ENCODE measurements at places on chromosomes 2 and 18.
A peak's percentile ranks its signal among the peaks of the same experiment; 100 is the strongest.

- no peak for ATAC-seq
Observed at GRCh38 chr18:58755304-58756010, 84.2 kb downstream of the MALT1 start.

DNA sequence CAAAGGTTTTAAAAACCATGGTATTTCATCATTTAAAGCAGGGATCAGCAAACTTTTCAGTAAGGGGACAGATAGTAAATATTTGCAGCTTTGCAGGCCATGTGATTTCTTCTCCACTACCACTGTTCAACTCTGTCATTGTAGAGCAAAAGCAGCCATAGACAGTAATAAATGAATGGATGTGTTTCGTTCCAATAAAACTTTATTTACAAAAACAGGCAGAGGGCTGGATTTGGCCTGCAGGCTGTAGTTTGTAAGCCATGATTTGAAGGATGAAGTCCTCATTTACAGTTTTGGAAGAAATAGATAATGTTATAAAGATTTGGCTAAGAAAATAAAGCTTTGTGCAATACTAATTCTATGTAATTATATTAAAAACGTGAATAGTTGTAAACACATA, 1.8 kb downstream of the SERPINB12 start:
- ATAC-seq = no peak

- no peak for ATAC-seq
Observed at GRCh38 chr18:33761363-33761762, 183.3 kb downstream of the ASXL3 start.

- ATAC-seq = no peak
Observed at GRCh38 chr2:232053777-232054176, 92.3 kb downstream of the DIS3L2 start.

DNA sequence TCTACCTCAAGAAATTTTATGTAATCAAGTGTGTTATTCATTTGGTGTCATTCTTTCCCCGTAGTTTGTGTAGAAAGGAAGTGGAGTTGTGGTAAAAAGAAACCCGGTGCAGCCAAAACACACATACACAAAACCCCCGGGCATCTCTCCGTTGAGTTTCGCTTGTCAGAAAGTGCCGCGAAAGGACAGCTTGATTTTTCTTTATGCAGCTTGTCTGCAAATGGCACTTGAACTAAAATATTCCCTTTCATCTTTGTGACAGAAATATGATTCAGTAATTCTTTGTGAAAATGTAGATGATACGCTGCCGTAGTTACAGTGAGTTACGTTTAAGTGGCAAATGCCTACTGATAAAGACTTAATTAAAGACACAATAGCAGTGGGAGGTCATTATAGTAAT, 268.8 kb upstream of the SPRED2 start:
- no peak for ATAC-seq

GRCh38 chr2:65018141-65018582, 29.0 kb downstream of the SLC1A4 start:
- peak; percentile 34 for ATAC-seq

DNA sequence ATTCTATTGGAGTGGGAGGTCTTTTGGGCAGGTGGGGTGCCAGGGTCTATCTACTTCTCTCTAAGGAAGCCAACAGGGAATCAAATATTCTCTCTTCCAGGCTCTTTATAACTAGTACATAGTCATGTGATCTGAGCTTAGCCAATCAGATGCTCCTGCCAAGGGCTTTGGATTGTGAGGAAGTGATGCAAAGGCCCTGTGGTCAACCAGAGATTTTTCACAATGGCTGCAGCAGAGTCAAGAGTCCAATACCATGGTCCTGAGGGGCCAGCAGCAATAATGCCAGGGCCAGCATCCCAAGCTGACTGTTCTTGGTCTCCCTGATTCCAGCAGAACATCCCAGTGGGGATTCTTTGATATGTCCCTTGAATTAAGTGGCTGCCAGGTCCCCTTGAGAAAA, 8.4 kb upstream of the C2orf72 start:
- ATAC-seq = no peak

DNA sequence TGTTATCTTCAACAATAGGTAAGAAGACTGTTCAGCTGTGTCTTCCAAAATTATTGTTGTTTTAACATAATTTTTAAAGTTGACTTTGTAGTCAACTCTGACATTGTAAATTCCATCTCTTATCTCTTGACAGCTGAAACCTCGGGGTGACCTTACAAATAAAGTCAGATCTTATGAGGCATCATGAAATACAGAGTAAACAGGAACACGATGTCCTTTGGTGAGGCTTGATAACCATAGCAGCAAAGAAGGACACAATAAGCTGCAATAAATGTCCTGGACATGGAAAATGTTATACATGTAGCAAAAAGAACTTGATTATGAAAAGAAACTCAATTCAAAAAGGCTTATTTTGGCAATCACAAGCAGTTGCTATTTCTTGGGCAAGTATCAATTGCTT, 618.9 kb upstream of the SLC39A10 start:
- no peak for ATAC-seq

DNA sequence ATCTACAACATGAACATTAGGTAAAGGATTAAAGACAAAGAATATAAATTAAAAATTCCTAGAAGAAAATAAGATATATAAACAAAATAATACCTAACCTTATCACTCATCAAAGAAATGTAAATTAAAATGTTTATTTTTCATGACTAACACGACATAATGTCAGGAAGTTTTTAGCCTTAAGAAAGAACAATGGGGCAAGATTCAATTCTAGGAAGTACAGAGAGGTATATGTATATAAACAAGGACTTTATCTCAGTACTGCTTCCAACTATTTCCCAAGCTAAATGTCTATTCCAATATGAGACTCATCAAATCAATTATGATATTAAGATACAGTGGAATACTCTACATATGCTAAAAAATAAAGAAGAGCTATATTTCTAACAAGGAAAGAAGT, 44.1 kb downstream of the TTC21B start:
- ATAC-seq = no peak

DNA sequence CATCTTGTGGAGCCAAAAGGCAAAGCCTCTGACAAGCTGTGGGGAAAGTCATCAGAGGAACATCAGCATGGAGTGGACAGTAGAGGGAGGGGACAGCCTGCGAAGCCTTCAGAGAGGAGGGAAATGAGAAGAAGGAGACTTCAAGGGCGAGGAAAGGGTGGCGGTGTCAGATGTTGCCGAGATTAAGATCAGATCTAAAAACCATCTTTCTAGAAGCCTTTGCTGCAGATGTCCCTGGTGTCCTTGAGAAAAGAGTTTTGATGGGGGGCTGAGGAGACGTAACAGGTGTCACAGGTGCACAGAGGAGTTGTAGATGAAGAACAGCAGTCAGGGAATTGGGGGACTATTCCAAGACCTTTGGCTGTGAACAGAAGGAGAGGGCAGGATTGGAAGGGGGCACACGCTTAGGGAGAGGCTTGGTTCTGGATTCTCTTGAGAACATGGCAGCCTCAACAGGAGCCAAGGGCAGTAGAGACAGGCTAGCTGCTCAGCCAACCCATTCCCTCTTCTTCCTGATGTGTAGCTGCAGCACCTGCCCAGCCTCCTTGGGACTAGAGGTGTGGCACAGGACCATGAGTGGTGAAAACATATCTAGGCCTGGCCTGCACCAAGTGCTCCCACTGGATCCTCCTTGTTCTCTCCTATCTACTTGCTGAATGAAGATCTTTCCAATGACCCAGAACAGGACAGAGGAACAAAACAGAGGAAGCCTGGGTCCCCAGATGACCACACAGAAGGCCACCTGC, 22.7 kb upstream of the NCL start:
- no peak for ATAC-seq

DNA sequence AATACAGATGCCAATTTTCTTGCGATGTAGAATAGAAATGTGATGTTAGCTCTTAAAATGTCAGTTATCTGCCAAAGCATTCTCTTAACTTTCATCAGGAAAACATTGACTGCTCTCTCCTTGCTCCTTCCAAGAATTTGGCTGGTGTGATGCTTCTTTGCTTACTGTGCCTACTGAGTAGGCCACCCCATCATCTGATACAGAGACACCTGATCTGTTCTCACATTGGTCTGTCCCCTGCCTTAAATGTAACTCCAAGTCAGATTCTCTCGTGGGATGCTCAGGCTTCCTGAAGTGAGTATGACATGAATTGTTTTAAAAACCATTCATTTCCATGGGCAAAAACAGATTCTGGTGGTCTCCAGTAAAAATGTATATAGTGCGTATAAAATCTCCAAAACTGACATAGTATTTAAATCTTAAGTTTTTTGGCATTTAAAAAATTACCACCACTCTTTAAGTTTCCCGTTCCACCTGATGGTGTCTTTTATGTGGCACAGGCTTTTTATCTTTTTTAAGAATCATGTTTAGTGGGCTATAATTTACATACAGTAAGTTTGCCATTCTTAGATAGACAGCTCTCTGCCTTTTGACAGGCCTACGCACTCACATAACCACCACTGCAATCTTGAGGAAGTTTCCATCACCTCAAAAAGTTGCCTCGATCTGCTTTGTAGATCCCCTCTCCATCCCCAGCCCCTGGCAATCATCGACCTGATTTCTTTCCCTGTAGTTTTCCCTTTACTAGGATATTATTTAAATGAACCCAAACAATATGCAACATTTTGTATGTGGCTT, 36.6 kb downstream of the UBE2F start:
- ATAC-seq = no peak

DNA sequence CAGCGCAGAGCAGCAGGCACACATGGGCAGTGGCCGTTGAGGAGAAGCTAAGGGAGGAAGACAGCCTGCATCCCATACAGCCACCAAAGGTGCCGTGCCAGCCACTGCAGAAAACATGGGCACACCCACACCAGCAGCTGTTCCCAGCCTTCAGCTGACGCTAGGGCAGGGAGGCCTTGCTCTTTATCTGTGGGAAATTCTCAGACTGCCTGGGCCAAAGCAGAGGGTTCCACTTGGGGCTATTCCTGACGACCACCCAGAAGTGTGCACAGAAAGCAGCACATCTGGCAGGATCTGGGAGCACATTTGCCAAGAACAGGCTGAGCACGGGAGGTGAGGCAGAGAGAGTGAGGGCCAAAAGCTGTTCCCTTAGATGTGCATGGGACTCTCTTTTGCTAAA, 101.3 kb upstream of the SOX11 start:
- no peak for ATAC-seq

GRCh38 chr2:134282629-134283400, 28.9 kb downstream of the MGAT5 start:
- no peak for ATAC-seq

DNA sequence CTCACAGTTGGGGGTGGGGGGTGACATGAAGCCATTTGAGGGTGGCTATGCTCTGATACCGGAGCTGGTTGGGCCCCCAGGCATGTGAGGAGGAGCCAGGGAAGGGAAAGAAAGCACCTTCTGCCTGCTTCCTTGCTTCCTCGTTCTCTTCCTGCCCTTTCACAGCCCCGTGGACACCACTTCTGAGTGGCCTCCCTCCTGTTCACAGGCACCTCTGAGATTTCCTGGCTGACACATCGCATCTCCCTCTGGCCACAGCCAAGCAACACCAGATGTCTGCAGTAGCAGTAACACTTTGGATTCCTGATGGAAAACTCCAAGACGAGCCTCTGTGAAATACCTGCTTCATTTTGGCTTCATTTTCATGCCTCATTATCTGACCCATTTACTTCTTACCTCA, 64.7 kb upstream of the ST3GAL5 start:
- ATAC-seq = no peak

DNA sequence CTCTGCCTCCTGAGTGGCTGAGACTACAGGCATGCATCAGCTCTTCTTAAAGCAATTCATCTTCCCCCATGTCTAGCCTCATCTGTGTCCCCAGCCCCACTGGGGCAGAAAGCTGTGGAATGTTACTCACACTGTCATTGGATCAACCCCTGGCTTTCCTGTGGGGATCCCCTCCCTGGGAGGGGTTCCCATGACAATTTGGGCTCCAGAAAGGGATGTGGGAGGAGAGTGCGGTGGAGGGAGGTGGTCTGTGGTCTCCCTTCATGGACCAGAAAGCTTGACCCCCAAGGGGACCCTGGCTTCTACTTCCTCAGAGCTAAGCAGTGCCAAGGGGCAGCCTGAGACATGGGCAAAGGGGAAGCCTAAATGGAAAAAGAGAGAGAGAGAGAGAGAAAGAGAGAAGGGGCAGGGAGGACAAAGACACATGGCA, 1.3 kb downstream of the NGEF start:
- ATAC-seq = no peak
